ENCODE measurements at places on chromosomes 12 and 14.

DNA sequence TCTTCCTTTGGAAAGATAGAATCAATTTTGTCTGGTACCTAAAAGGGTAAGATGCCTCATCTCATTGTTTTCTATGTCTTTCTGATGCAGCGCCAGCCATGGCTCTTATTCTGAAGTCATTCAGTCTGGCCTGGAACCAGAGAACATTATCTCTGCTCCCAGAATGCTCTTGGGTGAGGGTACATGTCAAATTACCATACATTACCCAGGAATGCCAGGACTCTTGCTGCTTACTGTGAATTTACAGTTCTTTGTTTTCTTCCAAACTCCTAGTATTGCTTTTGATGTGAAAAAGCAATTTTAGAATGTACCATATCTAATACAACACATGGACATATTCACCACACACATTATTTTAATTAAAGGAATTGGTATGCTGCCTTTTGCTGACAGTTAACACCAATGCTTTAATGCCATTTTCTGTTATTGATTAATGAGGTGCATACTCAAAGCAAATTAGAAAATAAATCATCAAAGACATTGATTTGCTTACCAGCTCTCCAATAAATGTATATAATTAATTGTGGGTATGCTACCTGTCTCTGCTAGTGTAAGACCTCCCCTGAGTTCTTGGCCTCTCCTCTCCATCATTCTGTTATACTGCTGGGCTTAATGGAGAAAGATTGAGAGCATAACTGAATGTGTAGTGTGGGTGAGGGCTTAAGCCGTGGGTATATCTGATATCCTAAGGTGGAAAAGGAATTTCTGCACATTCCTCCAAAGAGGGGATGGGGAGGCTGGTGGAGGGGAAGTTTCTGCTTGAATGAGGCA lies 337.7 kb downstream of the C12orf75 start:
- no peak for DNase-seq

DNA sequence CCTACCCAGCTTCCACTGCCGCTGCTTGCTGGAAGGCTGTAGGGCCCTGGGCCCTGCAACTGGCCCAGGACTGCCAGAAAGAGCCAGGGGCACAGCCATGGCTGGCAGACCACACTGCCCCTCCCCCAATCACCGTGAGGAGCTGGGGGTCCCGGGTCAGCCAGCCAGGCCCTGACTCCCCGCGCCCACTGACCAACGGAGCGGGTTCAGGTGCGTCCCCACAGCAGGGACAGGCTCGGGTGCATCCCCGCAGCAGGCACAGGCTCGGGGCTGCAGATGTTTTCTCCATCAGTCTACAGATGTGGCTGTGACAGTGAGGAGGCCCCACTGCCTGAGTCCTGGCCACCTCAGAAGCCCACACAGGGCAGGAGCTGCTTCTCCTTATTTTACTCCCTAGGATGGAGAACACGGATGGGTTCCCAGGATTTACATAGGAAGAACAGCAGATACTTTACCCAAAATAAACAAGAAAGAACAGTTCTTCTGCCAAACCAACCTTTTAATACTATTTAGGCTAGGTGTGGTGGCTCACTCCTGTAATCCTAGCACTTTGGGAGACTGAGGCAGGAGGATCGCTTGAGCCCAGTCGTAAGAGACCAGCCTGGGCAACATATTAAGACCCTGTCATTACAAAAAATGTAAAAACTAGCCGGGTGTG lies 61.1 kb downstream of the TESC start:
- DNase-seq = no peak

DNA sequence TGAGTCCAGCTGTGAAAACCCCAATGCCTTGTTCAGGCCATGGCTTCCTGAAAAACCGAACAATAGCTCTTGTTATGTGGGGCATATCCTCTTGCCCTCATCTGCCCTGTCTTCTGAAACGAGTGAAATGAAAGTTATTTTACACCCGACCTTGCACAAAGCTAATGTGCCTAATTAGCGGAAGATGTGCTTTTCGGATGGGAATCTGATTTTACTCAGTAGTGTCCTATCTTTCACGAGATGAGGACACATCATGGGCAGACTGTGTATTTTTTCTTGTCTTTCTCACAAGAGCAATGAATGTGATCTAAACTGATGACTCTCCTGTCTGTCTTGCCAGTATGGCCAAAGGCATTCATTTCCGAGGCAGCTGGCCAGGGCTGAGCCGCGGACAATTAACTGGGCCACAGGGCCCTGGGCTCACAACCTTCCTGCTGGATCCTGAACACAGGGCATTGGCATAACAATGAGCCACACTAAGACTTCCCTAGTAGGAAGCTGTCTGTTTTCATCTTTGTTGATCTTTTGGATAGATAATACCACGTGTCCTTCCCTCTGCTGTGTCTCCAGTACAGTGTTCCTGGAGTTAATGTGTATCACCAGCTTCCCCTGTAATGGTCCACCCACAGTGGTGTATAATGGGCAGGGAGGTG lies 86.0 kb upstream of the HIF1A start:
- peak; percentile 63 for DNase-seq

- DNase-seq = peak; percentile 31
Observed at GRCh38 chr12:98678236-98678945, 33.3 kb downstream of the APAF1 start.

DNA sequence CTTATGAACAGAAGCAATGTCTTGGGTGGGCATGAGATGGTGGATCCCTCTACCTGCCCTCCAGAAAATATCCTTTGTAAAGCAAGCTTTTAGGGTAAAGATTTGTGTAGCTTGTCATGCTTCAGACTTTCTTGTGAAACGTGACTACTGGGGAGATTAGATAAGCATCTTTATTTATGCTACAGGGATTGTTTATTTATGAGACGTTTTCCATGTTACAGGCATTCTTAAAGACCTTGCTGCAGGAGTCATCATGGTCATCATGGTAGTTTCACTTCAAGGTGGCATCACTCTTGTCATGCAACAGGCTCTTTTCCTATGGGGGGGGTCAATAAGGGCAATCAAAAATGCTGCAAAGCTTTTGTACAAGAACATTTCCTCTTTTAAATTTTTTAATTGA lies 8.2 kb upstream of the MIS18BP1 start:
- no peak for DNase-seq

- DNase-seq = no peak
Observed at GRCh38 chr14:100111931-100112704, 46.9 kb downstream of the EVL start.

GRCh38 chr12:108667349-108667748 lies 33.7 kb upstream of the SELPLG start:
- no peak for DNase-seq

All from WTC11 (cell line).